ENCODE measurements at places on chromosomes 4 and X.
A peak's percentile ranks its signal among the peaks of the same experiment; 100 is the strongest.

DNA sequence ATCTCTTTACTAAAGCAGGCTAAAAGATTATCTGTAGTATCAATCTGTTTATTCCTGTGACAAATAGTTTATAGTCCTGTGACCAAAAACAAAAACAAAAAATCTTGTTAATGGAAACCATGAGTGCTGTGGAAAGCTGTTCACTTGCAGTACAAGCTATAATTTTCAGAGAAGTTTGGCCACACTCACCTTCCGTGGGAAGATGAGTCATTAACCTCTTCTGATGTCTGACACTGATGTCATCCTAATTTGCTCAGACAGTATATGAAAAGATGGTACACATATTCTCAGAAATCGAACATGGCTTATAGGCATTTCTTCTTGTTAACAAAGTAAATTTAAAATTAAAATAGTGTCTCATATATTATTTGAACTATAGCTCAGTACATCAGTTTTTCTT lies 19.9 kb upstream of the ENPP6 start:
- no peak for DNase-seq

DNA sequence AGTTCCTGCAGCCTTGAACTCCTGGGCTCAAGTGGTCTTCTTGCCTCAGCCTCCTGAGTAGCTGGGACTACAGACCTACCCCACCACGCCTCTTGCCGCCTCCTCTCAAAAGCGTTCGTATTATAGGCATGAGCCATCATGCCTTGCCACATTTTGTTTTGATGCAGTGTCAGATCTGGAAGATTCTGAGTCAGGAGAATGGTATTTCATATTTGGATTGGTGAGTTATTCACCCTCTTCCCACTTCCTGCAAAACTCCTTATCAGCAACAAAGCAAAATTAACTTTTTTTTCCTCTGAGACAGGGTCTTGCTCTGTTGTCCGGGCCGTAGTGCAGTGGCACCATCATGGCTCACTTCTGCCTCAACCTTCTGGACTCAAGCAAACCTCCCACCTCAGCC lies 29.6 kb downstream of the REST start:
- DNase-seq: peak; percentile 68

DNA sequence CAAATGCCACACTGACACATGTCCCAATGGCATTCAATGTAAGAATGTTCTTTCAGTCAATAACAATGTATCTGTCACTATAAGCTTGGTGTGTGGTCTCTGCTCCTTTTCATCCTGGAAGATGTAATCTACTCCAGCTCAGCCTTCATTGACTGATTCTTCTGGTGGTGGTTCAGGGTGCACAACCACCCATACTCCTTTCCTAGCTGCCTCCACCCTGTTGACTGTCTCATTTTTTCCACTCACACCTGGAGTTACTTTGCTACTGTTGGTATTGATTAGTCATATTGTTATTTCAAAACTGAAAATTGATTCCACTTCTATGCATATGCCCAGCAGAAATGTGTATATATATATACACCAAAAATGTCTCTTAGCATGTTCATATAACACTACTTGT lies 140.5 kb downstream of the ASB9 start:
- DNase-seq: no peak

DNA sequence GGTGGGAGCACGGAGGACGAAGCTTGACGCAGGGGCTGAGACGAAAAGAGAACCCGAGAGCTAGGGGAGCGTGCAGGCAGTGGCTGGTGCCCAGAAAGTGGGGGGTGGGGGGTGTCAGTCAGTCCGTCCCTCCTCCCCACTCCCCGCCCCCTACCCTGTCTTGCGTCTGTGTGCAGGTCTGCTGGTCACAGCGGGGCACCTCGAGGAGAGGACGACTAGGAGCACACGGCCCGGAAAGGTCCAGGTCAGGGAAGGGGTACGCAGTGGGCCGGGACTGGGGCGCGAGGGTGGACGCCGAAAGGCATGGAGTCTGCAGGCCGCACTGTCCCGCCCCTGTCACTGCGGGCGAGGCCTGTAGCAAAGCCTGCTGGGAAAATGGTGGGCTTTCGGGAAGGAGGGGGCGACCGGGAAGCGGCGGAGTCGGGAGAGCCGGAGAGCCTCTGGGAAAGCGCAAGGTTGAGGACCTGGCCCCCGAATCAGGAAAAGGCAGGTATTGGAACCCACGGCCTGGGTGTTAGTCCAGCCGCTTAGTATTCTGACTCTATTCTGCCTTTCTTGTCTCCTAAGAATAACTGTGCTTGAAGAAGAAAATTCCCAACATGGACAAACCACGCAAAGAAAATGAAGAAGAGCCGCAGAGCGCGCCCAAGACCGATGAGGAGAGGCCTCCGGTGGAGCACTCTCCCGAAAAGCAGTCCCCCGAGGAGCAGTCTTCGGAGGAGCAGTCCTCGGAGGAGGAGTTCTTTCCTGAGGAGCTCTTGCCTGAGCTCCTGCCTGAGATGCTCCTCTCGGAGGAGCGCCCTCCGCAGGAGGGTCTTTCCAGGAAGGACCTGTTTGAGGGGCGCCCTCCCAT lies 769 bp downstream of the TCEAL1 start:
- DNase-seq: peak; percentile 36

- DNase-seq: no peak
Measured at GRCh38 chr4:73822389-73822788, 14.1 kb upstream of the CXCL6 start.

- DNase-seq: no peak
Measured at GRCh38 chr4:37659696-37660095, 26.5 kb downstream of the RELL1 start.

Data from AG08396 (cell line).